Activated CD8-positive, alpha-beta memory T cell treated with anti-CD3 and anti-CD28 coated beads for 24 hours (primary cell): ENCODE measurements at places on chromosomes 5 and 9.

- DNase-seq, result no peak
Observed at GRCh38 chr9:81492710-81493447, 196.5 kb downstream of the TLE1 start.

DNA sequence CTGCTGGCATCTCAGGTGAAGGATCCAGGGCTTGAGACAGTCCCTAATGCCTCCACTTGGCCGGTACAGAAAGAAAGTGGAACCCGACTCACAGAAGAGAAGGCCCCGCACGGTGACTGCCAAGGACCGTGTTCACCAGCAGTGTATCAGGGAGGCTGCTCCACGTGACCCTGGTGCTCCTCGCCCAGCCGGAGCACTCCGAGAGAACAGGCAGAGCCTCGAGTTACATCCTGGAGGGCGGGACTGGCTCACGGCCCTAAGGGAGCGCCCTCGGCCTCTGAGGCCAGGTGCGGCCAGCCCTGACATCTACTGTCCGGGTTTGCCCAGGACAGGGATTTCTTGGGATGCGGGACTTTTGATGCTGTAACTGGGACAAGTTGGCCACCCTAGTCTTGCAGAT lies 104.0 kb upstream of the SARDH start:
- DNase-seq, result no peak

GRCh38 chr9:100819980-100820379 lies 208.5 kb upstream of the PLPPR1 start:
- DNase-seq, result no peak

GRCh38 chr5:96220610-96221390 lies 212.2 kb downstream of the PCSK1 start:
- no peak for DNase-seq

DNA sequence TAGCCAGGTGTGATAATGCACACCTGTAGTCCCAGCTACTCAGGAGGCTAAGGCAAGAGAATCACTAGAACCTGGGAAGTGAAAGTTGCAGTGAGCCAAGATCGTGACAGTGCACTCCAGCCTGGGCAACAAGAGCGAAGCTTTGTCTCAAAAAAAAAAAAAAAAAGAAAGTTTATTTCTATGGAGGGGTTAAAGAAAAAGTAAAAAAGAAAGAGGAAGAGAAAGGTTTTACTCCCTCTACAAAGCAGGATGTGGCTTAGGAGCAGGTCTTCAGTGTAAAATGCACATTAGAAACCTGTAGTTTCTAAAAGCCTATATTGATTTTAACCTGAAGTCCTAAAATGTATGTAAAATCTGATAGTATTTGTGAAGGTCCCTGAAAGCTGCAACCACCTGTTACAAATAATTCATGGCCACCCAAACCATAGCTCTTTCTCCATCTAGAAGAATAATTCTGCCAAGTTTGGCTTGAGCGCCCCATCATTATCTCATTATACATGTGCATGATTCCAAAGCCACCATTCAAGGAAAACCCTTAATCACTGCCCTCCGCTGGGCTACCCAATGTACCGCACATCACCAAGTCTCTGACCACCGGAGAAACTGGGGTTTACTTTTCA lies 3.4 kb downstream of the FNBP1 start:
- peak; percentile 58 for DNase-seq

DNA sequence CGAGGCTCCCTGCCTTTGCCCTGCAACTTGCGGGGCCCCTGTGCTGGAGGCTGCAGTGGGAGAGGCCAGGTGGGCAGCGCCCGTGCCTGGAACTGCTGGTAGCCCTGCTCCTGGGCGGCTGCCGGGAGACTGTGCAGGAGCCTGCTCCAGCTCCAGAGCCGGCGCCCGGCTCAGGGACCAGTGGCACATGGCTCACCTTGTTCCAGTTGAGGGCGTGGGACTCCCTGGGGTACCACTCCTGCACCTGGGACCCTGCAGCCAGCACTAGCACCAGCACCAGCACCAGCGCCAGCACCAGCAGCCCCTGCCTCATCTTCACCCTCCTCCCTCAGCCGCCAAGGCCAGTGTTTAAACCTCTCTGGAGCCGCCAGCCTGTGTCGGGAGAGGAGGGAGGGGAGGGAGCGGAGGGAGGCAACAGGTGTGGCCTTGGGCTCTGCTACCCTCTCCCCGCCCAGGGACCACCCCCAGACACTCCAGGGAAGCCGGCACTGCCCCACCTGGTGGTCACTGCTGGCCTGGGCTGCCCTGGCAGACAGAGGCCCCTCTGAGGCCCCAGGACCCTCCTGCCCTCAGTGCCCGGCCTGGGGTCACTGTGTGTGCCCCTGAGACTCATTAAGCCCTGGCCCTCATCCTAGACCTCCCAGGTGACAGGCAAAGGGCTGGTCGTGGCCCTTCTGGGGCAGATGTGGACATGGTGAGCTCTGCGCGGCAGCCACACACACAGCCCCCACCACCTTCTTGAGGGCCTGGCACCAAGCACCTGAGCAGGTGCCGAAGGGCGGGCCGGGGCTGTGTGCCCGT lies at the start of gene LCN10:
Gene LCN10, minus strand, starts transcription at position 350 of the 801 bp plus-strand sequence. Its CDS starts 37 bp downstream, at position 313.
- no peak for DNase-seq

DNA sequence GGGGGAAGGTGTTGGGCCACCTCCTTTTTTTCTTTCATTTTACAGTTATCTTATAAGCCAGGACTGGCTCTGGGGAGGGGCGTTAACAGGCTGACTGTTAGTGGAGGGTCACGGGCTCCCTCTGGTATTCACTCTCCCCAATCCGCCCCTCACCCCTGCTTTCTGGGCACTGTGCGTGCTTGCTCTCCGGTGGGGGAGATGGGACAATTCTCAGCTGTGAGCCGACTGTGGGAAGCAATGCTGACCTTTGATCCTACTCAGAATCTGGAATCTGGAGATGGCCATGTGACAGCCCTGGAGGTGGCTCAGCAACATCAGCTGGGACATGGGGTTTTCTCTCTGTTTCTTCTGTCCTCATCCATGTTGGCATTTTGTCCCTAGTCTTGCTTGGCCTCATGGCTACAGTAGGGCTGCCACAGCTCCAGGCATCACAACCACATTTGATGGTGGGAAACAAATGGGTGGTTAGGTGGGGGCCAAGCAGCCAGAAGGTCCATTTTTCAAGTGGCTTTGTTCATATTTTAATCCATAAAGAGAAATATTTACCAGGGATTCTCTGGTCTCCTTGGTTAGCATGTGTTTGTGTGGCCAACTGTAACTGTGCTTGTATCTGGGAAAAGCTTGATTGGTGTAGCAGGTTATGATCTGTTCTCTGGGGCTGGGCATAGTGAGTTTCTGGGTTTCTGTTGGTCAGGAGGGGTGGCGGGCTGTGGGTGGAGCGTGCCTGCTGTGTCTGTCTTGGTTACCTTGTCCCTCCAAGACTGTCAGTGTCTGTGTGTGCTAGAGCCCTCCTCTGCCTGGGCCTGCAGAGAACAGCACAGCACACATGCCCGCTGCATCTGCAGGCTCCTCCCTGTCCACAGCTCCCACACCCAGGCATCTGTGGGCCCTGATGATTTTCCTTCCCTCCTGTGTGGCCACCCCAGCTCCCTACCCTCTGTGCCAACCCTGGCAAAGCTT lies 12.4 kb downstream of the WNK2 start:
- DNase-seq, result no peak

DNA sequence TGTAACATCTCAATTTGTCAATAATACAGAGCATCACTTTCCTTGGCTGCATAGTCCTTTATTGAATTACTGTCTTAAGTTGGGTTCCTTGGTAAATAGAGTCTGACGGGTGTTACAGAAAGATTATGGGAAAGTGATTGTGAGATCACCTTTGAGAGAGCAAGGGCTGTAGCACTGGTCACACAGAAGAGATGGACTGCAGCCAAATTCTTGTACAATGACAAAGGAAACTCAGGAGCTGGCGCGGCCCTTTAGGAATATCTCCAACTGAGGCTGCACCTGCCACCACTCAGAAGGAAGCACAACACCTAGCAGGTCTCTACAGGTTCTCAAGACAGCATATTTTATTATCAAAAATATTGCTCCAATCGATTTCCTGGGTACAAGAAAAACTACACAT lies 350.0 kb upstream of the ISL1 start:
- no peak for DNase-seq

DNA sequence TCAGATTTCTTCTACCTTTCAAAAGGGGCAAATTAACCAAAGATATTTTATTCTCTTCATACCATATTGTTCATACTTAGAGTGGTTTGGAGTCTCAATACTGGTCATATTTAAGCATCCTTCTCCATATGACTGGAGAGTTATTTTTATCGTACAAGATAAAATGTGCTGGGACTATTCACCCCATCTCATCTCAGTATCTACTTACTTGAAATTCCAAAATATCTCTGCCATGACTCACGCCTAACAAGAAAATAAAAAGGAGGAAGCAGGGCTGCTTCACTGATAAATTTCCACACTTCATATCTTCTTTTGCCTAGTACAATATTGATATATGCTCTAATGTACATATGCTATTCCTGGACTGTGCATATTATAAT lies 277.9 kb upstream of the CDH9 start:
- no peak for DNase-seq

GRCh38 chr5:37816883-37817282 lies 23.0 kb downstream of the GDNF start:
- DNase-seq, result no peak

DNA sequence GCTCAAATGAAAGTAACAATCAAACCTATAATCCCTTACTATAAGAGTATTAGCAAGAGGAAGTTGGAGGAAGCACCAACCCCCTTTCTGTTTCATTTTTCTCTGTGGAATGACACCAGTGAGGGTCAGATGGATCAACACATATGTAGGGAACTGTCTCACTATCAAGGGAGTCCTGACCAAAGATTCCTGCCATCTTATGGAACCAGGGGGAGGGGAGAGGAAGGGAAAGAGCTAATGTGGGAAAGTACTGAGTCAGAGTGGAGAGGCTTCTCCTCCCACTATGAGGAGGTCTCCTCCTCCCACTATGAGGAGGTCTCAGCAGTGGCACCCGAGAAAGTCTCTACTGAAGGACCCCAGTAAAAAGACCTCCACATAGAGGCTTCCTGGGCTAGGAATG lies 73.3 kb upstream of the PCSK1 start:
- no peak for DNase-seq
